ENCODE measurements at places on chromosomes 3 and 15.

GRCh38 chr15:100919481-100920405, 586 bp downstream of the LRRK1 start:
- DNase-seq: peak; percentile 68

DNA sequence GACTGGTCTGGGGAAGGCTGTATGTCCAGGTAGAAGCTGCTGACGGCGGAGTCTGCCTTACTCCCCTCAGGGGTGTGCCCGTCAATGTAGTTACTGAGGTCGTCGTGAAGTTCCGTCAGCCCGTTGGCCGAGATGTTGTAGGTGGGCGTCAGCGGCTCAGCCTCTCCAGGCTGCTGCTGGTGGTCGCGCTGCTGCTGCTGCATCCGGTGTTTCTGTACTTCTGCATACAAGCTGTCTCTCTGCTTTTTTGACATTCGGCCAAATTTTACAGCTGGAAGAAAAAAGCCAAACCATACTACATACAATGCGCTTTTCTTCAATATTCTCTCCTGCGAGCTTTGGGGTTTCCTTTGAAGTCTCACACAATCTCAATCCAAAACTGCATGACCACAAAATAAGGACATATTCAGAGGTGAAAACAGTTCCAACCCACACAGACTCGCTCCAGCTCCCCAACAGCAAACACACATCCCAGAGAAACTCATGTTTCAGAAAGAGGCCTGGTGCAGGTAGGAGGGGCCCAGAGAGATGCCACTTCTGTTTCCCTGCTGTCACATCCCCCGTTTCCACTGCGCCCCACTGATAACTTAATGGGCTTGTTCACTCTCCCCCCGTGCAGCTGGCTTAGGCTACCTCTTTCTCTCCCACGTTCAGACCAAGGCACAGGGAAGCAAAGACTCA, 32.5 kb upstream of the ICE2 start:
- peak; percentile 25 for DNase-seq

DNA sequence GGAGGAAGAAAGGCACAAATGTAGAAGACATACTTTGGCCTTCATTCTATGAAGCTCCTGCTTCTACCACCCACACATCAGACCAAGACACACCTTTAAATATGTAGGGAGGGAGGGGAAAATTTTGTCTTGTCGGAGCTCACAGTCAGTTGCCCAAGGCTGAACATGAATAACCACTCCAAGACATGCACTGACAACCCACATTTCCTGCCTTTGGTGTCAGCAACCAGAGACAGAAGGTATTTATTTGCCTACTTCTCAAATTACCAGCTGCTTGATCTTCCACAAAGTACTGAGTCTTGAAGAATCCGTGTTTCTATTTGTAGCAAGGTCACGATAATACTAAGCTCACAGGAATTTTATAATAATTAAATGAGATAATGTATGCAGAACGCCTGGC, 169.7 kb downstream of the KCNMB2 start:
- peak; percentile 39 for DNase-seq

DNA sequence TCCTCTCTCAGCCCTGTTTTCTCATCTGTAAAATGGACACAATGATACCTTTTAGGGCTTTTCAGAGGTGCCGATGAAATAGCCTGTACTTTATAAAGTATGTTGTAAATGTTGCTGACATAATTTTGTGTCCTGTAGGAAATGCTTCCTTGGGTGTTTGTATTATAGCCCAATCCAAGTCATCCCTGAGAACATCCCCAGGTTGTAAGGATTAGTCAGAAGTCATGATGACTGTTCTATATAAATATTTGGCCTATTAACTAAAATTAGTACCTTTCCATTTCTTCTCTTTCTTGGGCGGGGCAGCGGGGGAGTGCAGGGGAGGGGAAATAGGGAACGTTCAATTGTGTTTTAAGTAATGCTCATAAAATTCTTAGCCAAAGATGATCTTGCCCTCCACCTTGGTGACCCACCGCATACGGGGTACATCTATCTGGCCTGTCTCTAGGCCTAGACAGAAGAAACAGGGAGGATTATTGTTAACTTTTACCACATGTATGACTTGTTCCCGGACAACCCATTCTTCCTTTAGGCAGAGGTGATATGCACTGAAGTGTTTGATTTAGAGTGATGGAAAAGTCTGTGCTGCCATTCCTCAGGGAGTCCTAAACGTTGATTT, 120.7 kb downstream of the VGLL4 start:
- DNase-seq: no peak

DNA sequence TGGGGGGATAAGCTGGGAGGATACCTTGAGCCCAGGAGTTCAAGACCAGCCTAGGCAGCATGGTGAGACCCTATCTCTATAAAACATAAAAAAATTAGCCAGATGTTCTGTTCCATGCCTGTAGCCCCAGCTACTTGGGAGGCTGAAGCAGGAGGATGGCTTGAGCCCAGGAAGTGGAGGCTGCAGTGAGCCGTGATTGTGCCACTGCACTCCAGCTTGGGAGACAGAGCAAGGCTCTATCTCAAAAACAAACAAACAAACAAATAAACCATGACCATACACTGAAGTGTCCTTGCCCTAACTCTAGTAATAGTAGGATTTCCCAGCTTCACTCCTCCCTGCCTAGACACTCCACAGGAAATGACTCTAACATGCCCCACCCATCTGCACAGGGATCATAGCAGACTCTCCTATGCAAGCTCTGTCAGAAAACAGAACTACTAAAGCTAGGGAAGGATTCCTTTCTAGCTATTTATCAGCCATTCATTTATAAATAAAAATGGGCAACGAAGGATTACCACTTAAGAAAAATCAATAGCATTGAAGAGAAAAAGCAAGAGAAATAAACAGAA, 4.6 kb downstream of the ERICH6 start:
- DNase-seq: no peak

DNA sequence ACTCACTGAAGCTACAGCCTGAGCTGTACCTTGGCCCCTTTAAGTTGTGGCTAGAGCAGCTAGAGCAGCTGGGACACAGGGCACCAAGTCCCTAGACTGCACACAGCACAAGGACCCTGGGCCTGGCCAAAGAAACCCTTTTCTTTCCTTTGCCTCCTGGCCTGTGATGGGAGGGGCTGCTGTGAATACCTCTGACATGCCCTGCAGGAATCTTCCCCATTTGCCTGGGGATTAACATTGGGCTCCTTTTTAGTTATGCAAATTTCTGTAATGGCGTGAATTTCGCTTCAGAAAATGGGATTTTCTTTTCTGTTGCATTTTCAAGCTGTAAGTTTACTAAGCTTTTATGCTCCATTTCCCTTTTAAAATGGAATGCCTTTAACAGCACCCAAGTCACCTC, 611.2 kb upstream of the ARPP21 start:
- no peak for DNase-seq

DNA sequence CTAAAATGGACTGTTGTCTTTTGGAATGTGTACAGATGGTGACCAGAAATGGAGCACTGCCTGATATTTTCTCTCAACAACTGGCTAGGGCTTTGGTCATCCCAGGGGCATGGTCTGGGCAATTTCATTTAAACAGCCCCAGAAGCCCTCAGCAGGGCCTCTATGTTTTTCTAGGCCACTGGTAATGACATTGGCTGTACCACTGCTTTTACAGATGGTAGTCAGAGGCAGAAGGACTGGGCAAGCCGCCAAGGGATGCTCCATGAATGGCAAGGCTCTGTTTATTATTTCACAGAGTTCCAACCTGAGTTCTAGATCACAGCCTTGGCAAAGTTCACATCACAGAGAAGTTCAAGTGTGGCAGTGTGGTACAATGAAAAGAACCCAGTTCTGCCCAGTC, 37.0 kb upstream of the LMCD1 start:
- DNase-seq: no peak

DNA sequence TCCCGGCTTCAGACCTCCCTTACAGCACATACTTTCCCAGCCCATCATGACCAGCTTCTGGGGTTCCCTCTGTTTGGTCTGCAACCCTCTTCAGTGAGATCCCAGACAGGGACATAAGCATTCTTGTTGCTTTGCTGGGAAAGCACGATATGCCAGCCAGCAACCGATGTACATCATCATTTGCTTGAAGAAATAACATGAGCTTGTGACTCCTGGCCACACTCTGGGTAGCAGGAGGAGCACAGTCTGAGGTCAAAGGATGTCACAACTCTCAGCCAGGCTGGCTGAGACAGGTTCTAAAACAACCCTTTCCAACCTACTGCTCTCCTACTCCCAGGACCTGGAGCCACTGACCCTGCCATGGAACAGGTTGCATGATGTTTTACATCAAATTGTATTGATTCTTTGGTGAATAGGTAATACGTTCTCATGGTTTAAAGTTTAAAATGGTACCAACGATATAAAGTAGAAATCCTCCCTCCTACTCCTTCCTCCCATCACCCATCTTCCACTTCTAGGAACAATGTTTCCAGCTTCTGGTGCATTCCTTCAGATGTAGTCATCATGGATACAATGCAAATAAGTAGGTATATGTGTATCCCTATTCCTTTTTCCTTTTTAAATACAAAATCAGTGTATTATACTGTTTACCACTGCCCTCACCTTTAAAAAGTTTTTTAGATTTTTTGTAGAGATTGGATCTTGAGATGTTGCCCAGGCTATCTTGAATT, 190.3 kb downstream of the OPA1 start:
- no peak for DNase-seq

- no peak for DNase-seq
These were observed 19.4 kb downstream of the IFT57 start for GRCh38 chr3:108202834-108203233.

DNA sequence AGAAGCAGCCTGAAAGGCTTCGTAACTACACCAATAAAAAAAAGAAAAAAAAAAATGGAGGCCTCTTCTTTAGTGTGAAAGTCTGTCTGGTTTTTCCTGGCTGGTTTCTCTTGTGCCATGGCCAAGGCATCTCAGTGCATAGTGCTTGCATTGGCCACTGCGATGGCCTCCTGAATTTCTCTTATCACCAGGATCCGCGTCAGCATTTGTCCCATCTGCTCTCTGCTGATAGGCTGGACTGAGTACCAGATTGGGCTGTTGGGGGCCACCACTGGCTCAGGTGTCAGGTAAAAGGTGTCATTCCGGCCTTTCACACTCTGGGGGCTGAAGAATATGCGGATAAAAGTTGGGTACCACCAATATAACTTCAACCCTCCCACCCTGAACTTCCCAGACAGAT, 1.1 kb upstream of the IMPDH2 start:
- no peak for DNase-seq

DNA sequence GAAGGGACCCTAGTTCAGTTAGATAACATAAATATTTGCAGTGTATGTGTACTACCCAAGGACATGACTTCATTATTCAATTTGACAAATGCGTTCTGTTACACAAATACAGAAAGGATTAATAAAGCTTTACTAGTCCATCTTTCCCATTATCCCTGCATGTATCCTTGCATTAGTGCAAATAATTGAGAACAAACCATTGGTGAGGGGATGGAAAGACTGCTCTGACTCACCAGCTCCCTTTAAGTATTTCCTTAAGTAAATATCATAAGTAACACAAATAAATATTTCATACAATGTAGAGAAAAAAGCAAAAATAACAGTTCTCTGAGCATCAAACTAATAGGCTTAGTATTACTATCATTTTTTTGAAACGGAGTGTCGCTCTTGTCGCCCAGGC, 1.9 kb upstream of the GPD1L start:
- DNase-seq: no peak

DNA sequence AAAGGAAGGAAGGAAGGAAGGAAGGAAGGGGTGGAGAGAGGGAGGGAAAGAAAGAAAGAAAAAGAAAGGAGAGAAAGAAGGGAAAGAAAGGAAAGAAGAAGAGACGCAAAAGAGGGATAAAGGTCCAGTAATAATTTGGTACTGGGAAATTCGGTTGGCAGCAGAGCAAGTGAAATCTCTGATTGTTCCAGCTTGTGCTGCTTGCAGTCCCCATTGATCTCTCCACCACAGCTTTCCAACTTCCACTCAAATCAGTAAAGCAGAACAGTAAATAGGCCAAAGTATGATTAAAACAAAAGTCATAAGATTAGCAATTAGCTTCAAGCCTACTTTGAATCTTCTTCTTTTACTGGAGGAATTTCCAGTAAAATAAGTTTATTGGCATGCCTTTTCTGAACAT, 357.2 kb downstream of the ROBO1 start:
- no peak for DNase-seq

DNA sequence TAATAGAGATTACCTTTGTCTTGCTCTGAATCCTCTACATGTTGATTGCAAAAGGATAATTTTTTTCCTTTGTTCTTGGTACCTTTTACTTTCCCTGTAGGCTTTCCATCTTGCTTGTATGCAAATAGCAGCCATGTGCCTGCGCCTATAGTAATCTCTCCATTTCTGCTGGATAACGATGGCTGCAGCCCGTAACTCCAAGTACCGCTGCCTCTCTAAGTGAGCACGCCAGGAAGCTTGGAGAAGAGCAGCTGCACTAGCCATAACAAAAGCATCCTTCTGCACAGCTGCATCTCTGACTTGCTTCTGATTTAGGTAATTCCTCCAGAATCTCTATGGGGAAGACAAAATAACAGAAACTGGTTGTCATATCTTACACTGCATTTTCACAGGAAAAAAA, 89.3 kb downstream of the NR2E3 start:
- no peak for DNase-seq

GRCh38 chr3:117846238-117846637, 1136.7 kb downstream of the TUSC7 start:
- no peak for DNase-seq
